ENCODE measurements at places on chromosomes 12 and 14.

DNA sequence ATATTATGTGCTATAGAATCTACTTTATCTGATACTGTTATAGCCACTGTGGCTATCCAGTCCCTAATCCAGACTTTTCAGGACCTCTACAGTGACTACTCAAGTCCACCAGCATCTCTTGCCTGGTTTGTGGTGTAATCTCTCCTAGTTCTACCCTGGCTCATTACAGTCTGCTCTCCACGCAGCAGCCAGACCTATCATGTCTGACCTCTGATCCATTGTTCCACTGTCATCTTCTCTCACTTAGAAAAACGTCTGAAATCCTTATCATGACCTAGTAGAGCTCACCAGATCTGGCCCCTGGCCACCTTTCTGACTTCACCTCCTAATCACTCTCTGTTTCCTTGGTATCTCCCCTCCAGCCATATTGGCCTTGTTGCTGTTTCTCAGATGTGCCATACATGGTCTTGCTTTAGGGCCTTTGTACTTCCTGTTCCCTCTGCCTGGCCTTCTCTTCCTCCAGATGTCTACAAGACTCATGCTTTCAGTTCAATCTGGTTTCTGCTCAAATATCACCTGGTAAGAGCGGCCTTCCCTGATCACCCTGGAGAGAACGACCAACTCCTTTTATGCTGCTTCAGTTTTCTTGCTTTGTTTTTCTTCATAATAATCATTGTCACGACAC, 475.5 kb downstream of the AACS start:
- DNase-seq: no peak

GRCh38 chr12:46370792-46371717, 1.5 kb downstream of the SLC38A2 start:
- peak; percentile 68 for DNase-seq

DNA sequence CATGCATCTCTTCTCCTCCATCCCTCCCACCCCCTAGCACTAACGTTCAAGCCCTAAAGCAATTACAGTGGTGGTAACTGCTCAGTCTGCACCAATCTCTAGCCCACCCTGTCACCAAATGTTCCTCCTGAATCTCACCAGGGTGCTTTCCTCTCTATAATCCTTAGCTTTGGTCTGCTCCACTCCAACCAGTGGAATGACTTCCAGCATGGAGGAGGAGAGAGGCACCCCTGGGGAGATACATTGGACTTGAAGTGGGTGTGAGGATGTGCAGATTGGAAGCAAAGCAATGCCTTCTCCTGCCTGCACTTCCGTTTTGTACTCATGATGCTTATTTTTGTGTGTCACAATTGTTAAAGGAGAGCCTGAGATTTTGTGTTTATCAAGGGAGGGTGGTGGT, 24.1 kb upstream of the RPS6KA5 start:
- no peak for DNase-seq

GRCh38 chr12:104505095-104505818, 48.5 kb downstream of the CHST11 start:
- peak; percentile 73 for DNase-seq

GRCh38 chr12:11209113-11209512, 22.4 kb upstream of the TAS2R42 start:
- peak; percentile 6 for DNase-seq

GRCh38 chr14:64246688-64247087, 47.5 kb downstream of the ESR2 start:
- DNase-seq: no peak

DNA sequence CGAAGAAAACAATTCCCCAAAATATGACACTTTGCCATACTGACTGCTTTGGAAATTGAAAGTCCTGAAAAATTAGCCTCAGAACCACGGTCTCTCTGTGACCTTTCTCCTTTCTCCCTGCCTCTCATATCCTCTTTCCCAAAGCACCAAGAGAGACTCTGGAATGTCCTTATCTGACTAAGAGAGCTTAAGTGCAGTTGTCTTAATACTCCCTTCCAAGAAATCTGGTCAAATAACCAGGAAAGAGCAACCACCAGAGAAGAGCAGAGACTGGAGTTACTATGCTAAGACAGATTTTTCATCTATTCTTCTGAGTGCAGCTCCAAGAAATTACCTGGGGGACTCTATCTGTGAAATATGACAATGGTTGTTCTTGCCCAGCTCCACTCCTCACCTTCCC, 10.5 kb upstream of the BTG1 start:
- DNase-seq: no peak

DNA sequence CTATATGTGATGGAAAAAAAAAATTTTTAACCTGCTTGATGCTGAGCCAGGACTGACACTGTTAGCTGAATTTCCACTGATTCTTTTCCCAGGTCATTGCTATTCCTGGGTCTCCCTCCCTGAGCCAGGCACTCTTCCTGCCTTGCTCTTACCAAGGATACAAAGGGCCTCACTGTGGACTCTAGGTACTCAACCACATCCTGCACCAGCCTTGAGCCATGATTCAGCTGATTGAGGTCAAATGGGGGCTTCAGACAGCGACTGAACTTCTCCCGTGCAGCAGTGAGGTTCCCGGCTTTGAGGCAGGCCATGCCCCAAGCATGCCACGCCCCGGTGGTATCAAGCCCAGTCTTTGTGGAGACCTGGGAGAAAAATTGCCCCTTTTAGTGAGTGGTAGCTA, 54.3 kb downstream of the ZFYVE26 start:
- no peak for DNase-seq

DNA sequence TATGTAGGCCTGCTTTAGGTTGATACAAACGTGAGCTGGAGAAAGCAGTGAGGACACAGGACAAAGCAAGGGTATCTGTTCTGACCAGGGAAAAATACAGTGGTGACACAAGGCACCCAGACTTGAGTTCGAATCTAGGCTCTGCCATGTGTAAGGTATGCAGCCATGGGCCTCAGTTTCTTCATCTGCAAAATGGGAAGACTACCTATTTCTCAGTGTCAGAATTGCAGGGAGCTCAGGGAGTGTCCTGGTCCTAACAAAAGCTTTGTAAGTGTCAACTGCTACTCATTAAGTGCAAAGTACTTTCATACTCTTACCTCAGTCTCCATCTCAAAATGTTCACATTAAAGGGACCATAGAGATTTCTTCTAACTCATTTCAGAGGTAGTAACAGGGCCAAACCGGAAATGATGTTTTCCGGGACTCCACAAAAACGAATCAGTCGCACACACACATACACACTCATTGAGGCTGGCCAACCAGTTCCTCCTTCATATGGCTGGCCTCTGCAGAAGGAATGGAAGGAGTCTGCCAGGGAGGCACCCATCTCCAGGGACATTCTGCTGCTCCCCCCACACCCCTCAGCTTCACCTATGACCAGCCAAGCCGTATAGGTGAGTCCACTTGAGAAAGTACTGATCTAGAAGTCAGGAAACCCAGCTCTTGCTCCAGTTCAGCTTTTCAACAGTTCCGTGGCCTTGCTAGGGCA, 7.8 kb downstream of the CTDSP2 start:
- no peak for DNase-seq

DNA sequence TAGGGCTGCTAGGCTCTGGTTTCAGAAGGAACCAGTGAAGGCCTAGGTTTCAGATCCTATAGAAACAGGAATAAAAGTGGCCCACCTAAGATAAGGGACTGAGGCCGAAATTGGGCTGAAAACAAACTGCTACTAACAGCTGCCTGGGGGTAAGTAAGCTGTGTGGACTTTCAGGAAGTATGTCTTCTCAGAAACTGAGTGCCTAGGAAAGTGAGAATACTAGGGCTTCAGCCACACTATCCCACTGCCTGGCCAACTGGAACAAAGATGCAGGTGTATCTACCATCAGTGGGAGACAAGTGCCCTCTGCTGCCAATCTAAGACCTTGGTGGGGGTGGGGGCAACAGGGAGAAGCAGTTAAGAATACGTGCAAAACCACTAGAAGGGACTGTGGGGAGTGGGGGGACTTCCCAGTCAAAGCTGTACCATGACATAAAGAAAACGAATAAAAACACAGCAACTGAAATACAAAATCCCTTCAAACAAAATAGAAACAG, 82.5 kb downstream of the MED13L start:
- DNase-seq: no peak

DNA sequence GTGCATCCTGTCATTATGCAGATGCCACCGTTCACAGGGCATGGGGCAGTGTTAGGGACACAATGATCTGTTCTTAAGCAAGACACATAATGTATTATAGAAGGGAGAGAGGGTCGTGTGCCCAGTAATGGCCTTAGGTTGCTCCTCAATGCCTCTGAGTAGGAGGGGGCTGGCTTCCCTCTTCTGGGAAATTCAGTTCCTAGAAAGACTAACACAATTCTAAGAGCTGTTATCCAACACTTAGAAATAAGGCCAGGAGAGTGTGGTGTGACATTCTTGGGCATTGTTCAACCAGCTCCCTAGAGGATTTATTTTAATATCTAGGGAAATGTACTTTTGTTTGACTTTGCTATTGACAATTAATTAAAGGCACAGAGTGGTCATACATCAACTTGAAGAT, 118.5 kb downstream of the ADCK1 start:
- no peak for DNase-seq

GRCh38 chr14:101727611-101728366, 33.7 kb upstream of the PPP2R5C start:
- no peak for DNase-seq

GRCh38 chr12:10847744-10848143, 1.5 kb downstream of the PRR4 start:
- DNase-seq: no peak

GRCh38 chr12:90151491-90152015, 442.9 kb upstream of the ATP2B1 start:
- DNase-seq: no peak

- DNase-seq: no peak
Measured at GRCh38 chr12:12365931-12366431, 9.1 kb downstream of the BORCS5 start.

DNA sequence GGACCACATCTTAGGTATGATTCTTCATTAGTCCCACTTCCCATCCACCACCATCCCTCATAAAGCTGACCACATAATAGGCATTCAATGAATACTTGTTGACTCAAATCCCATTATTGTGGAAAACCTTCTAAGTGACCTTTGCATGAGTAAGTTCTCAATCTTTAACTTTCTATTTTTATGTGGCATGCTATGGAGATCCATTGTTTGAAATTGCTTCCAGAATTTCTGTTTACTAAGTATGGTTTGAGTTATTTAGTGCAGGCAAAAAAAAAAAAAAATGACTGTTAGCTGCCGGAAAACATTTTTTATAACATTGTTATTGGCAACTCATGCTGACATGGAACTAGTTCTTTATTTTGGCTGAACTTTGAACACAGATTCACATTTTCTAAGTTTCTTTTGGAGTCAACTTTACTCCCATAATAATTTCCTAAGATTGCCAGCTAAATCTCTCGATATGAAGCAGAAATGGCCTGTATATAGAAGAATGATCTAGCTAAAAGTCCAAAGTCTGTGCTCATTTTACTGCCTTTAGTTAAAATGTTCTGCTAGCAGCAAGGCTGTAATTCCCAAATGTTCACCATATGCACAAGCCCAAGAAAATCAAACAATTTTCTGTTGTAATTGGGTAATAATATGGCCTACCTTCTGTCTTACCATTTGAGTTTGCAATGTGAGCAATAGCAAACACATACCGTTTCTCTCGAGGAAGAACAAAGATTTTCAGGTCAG, 77.9 kb downstream of the PTGER2 start:
- DNase-seq: no peak

- DNase-seq: peak; percentile 40
Measured at GRCh38 chr12:22083167-22083566, 37.1 kb downstream of the CMAS start.

DNA sequence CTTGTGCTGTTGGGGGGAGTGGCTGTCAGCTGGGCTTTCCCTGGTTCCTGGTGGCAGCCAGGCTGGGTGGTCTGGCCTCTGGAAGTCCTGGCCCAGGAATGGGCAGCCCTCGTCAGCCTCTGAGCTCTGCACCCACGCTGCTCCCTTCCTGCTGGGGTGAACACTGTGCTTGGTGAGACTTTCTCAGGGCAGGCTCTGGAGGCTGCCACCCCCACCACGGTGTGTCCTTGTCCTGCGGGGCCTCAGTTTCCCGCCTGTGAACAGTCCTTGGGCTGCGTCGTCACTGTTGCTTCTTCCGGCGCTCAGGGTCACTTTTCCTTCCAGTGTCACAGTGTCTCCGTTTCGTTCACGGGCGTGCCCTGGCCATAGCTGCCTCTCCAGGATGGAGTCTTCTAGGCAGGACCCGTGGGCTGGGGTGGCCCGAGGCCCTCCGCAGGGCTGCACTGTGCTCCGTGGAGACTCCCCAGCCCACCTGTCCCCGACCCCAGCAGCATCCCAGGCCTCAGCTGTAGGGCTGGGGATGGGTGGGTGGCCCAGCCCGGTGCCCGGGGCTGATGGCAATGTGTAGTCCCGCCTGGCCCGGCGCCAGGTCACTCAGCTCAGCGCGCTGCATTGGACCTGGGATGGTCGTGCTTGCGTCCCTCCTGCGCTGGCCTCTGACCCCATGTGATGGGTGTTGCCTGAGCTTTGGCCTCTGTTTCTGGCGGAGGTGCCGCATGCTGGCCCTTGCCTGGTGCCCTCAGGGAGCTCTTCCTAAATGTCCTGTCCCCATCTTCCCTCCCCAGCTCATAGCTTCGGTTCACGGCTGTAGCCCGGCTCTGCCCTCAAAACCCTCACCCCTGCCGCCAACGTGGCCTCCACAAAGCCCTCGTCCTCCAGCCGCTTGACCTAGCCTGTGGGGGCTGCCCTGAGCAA, 6.8 kb downstream of the KIF26A start:
- DNase-seq: no peak

- DNase-seq: no peak
Measured at GRCh38 chr14:33993246-33993645, 42.4 kb upstream of the EGLN3 start.

GRCh38 chr14:23125011-23125410, 6.0 kb upstream of the CEBPE start:
- DNase-seq: no peak

- no peak for DNase-seq
Measured at GRCh38 chr14:105908481-105908911, 382.1 kb downstream of the TMEM121 start.

GRCh38 chr12:88381466-88381865, 198.8 kb downstream of the KITLG start:
- DNase-seq: no peak

- no peak for DNase-seq
Measured at GRCh38 chr12:52216807-52217206, 16.2 kb upstream of the KRT7 start.

DNA sequence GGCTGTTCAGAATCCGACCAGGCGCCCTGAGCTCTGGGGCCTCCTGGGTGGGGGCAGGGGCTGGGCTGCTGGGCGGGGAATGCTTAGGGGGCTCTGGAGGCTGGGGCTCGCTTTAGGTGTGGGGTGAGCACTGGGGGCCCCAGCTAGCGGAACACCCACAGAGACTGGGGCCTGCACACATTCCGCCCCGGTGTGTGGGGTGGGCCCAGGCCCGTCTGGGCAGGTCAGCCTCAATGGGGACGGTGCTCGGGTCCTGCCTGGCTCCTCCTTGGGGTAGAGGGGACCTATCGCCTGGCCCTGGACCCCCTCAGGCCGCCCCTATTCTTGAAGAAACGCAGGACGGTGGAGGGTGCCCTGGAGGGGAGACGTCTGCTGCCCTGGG, 364.8 kb downstream of the TMEM121 start:
- DNase-seq: no peak

GRCh38 chr14:74558655-74559054, 53.4 kb downstream of the LTBP2 start:
- DNase-seq: no peak

- DNase-seq: no peak
Measured at GRCh38 chr14:90288651-90289355, 32.5 kb downstream of the PSMC1 start.

- peak; percentile 58 for DNase-seq
Measured at GRCh38 chr14:104882325-104882973, 17.4 kb downstream of the CEP170B start.

All from NCI-H345 (cell line).